ENCODE measurements at places on chromosomes 1 and 21. TPM values are rescaled to one million over a fixed set of nuclear protein-coding genes. Genes with fewer than 3 reads are reported as not detected.

CDC42BPA gene
- 15.6 TPM for total RNA-seq

SLC25A24 gene
- 76.0 TPM for total RNA-seq

SUSD4 gene
- total RNA-seq = 0.07 TPM

WNT4 gene
- 0.07 TPM for total RNA-seq

OVAAL gene
- not detected for total RNA-seq

NTMT2 gene
- total RNA-seq = not detected

PBX1 gene
- total RNA-seq = 4.4 TPM

ZBTB8A gene
- total RNA-seq = 4.4 TPM

LIN28A gene
- not detected for total RNA-seq

S100A9 gene
- total RNA-seq = 88.6 TPM

ANKRD35 gene
- 0.36 TPM for total RNA-seq

FNDC10 gene
- 2.6 TPM for total RNA-seq

DENND4B gene
- total RNA-seq = 19.1 TPM

Measured in epithelial cell of proximal tubule (primary cell).